ENCODE measurements at places on chromosomes 13 and 19.

- no peak for DNase-seq
Measured at GRCh38 chr13:43044720-43045301, 21.4 kb downstream of the DNAJC15 start.

DNA sequence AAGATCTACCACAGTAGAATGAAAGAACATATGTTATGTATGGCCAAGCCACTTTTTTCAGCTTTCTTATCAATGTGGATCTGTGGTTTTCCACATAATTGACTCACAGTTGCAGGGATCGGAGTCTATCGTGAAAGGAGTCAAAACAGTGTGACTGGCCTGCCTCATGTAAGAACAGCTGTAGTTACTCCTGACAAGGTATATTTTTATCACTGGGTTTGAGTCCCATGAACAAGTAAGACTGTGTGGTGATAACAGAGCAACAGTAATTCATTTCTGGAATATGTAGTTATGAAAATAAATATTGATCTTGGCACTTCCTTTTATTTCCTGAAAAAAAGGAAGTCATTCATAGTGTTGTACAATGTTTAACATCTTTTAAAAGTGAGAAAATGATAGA, 416.6 kb downstream of the KLF12 start:
- DNase-seq, result no peak

- no peak for DNase-seq
Measured at GRCh38 chr13:111409413-111409812, 89.0 kb downstream of the TEX29 start.

GRCh38 chr13:48234566-48235340, 1.7 kb downstream of the ITM2B start:
- no peak for DNase-seq

GRCh38 chr19:15430526-15431120, 11.8 kb upstream of the AKAP8L start:
- no peak for DNase-seq

- peak; percentile 18 for DNase-seq
Measured at GRCh38 chr19:54178581-54179261, 5.8 kb upstream of the TMC4 start.

DNA sequence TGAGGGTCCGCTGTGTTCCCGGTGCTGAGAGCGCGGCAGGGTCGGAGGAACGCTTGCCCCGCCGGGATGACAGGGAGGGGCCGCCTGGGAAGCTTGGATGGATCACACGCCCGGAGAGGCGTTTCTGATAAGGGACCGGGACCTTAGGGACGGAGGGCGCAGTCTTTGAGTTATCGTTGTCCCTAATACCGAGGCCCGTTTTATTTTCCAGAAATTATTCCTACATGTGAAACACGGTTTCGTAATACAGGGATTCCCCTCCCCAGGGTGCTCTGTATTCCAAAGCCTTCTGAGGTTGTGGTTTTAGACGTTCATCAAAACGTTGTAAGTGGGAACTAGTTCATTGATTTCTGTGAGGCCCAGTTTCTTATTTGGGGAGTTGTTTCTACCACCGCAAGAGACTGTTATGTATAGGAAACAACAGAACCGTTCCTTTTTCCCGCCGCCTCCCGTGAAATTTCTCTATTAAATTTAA, 752 bp downstream of the PDCD5 start:
- DNase-seq, result no peak

GRCh38 chr19:15782211-15782610, 5.2 kb upstream of the OR10H5 start:
- DNase-seq, result no peak

DNA sequence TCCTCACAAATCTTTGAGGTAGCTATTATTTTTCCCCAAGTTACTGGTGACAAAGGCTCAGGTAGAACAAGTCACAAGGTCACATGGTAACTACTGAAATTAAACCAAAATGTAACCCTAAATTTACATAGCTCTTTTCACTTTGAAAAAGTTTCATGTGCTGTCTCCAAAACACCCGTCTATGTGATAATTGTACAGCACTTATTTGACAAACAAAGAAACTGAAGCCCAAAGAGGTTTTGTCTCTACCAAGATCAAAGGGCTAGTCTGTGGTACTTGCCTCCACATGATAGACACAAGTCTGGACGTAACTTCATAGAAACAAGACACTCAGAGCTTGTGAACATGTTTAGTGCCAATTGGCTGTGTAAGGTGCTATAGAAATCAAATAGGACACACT, 108.3 kb downstream of the SACS start:
- no peak for DNase-seq

DNA sequence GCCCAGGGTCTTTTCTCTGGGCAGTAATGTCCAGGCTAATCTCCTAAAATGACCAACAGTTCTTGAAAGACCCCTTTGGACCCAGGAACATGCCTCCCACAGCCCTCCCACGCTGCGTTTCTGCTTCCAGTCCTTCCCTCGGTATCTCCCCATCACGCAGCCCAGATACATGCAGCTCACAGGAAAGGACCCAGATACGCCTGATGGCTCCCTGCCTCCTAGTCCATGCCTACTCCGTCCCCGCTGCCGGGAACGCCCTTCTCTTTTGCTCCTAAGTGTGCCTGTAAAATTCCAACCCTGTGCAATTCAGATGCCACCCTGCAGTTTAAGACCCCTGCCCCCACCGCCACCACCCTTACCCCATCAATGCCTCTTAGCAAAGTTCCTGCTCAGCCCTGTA, 778 bp downstream of the MUC16 start:
- DNase-seq, result no peak

DNA sequence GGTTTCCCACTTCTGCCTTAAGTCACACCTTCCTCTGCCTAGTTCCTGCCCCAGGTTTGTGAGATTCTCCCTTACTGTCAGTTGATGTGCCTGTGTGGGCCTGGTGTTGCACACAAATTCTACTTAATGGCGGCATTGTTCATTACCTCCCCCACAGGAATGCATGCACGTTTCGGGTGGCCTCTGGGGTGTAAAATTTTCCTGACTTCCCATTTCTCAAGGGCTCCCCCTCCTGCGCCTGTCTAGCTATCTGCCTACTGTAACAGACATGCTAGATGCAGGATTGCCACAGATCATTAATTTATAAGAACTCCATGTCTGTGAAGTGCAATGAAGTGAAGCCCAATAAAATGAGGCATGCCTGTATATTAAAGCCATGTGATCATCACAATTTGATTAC, 1466.3 kb downstream of the PCDH9 start:
- DNase-seq, result no peak

- DNase-seq, result no peak
Measured at GRCh38 chr19:752652-753517, 2.0 kb downstream of the MISP start.

GRCh38 chr13:95710313-95710712, 33.4 kb downstream of the DNAJC3 start:
- DNase-seq, result no peak

GRCh38 chr19:53982611-53983010, 8.8 kb upstream of the CACNG6 start:
- DNase-seq, result no peak

DNA sequence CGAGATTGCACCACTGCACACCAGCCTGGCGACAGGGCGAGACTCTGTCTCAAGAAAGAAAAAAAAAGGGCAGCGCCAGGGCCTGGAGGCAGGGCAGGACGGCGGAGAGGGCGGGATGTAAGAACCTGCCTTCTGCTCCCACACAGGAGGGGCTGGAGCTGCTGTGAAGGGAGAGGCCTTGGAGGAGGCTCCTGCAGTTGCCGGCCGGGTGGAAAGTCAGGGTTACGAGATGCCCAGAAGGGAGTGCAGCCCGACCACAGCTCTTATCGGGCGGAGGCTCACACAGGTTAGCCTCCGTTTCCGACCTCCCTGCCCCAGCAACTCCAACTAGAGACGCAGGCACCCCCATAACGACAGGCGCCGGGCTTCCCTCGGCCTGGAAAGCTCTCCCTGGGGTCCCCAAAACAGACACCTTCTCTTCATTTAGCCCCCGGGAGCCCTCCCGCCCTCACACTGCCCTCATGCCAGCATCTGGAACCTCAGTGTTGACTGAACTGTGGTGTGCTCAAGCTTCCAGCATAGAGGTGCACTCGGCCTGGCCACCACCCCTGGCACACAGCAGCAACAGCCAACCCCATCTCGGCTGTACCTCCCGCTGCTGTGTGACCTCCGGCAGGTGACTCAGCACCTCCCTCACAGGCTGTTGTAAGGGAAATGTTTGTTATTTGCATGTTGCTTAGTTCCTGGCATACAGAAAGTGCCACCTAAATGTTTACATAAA, 1.4 kb downstream of the PLPP2 start:
- no peak for DNase-seq

DNA sequence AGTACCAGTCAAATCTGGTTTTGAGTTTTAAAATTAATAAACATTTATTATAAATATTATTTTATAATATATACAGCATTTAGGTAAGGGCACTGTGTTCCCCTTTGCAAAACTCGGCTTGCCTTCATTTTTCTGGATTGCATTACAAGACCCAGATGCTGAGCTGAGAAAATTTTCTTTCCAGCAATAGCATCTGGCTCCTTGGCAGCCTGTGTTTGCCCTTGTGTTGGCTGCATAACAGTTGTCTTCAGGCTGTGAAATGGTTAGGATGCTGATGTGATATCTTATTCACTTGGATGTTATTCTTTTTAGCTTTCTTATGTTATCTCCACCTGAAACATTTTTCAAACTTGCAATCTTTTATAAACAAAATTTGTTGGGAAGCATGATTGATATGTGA, 784.4 kb downstream of the DACH1 start:
- DNase-seq, result no peak

DNA sequence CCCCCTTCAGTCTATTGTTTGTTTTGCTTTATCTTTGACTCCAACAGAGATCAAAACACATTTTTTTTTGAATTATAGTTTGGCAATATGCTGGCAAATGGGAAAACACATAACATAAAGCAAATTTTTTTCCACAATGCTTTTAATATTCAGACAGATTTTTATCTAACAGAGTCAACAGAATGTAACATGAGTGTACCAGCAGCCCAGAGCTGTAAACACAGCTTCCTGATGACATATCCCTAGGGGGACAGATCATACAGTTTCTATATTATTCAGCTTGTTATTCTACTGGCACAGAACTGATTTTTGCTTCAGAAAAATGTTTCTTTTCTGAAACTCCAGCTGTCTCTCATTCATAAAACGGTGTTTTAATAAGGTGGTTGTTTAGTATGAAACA, 168.8 kb downstream of the OLFM4 start:
- DNase-seq, result no peak

GRCh38 chr13:53043398-53043797, 14.8 kb downstream of the OLFM4 start:
- no peak for DNase-seq

- DNase-seq, result no peak
Measured at GRCh38 chr19:38015216-38015615, 108.2 kb downstream of the SIPA1L3 start.

- DNase-seq, result no peak
Measured at GRCh38 chr13:76846363-76846762, 39.8 kb downstream of the KCTD12 start.

- no peak for DNase-seq
Measured at GRCh38 chr19:18401580-18402112, 4.2 kb upstream of the LRRC25 start.
